Activated CD4-positive, alpha-beta T cell treated with anti-CD3 and anti-CD28 coated beads, Interleukin-2, Interleukin-4, amounts not matched to agents 100 ng/mL and 50 ng/mL, durations not matched to agents 16 hours and 8 hours (primary cell): ENCODE measurements at places on chromosomes 11 and 22.

DNA sequence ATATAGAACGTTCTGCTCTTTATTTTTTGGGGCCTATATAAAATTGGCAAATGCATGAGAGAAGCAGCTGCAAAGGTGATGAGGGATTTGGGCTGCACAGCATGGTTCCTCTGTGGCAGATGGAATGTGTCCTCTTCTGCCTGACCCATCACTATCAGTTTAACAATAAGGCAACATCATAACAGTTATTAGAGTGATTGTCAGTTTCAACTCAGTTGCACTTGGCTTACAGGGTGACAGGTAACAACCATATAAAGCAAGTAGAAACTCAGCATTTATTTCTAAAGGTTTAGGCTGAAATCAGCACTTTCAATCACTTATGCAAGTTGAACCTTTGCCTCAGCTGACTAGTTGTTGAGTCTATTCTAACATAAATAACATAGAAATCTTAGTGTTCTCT is 935.4 kb upstream of the CHORDC1 start:
- DNase-seq: no peak

- DNase-seq: no peak
These were observed 1.1 kb downstream of the NPAT start for GRCh38 chr11:108221371-108221770.

DNA sequence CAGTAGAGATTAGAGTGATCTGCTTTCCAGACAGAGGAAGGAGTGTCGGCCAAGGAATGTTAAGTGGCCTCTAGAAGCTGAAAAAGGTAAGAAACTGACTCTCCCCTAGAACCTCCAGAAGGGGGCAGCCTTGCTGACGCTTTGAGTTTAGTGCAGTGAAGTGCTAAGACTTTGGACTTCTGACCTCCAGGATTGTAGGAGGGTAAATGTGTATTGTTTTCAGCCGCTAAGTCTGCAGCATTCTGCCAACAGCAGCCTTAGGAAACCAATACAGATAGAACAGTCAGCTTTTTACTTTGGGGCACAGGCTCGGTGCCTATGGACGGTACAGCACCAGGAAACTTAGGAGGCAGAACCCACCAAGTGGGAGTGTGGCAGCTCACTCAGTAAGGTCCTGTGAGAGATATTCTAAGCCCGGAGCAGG is 3.6 kb upstream of the TBC1D22A start:
- peak; percentile 53 for DNase-seq

DNA sequence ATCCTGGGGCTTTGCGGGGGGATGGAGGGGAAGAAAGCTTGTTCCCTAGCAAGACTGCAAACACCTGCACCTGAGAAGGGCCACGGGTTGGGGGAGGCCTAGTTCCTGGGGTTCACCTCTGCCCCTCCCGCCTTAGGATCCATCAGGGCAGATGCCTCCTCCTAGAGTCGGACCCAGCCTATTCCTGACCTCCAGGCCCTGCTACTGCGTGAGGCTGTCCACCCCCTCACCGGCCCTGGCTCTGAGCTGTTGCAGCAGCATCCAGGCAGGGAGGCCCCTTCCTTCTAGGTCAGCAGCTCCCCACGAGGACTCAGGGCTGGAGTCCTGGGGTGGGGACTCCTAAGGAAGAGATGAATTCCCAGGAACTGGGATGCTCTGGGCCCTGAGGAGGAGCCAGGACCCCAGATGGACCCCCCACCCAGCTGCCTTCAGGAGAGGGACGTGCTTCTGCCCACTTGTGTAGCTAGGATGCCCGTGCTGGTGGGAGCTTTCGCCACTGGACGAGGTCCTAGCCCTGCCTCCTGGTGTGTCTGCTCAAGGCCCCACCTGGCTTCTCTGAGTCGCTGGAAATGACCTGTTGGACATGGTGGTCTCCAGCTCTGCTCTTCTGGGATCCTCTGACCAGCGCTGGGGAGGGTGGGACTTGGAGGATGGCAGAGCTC is 10.3 kb downstream of the MRGPRF start:
- no peak for DNase-seq

GRCh38 chr11:72921028-72921716 is 107.0 kb downstream of the ATG16L2 start:
- no peak for DNase-seq

GRCh38 chr11:46896719-46897406 is 21.5 kb downstream of the LRP4 start:
- peak; percentile 49 for DNase-seq

- DNase-seq: no peak
These were observed 2.8 kb downstream of the IGF2 start for GRCh38 chr11:2136209-2136951.

GRCh38 chr22:42388130-42388797 is 43.9 kb downstream of the NFAM1 start:
- no peak for DNase-seq

- no peak for DNase-seq
These were observed 861.8 kb downstream of the LRRC4C start for GRCh38 chr11:40597546-40598113.

DNA sequence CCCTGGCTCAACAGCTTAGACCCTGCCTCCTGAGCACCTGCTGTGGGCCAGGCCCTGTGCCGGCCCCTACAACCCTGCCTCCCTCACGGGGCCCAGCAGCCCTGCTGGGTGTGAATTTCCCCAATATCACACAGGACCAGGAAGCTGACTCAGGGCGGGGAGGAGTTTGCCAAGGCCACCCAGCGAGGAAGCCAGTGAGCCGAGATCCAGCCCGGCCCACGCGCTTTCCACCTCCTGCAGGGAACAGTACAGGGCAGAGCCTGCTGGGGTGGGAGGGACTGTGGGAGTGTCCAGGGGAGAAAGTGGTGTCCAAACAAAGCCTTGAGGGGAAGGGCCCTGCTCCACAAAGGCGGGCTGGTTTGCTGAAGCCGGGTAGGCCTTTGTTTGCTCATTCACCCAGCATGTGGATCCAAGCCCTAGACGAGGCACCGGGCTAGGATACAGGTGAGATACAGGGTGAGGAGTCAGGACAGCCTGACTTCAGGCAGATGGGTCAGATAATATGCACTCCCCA is 26.8 kb downstream of the RPL3 start:
- no peak for DNase-seq

- peak; percentile 19 for DNase-seq
These were observed 857.0 kb downstream of the KCNA4 start for GRCh38 chr11:29159552-29160465.

DNA sequence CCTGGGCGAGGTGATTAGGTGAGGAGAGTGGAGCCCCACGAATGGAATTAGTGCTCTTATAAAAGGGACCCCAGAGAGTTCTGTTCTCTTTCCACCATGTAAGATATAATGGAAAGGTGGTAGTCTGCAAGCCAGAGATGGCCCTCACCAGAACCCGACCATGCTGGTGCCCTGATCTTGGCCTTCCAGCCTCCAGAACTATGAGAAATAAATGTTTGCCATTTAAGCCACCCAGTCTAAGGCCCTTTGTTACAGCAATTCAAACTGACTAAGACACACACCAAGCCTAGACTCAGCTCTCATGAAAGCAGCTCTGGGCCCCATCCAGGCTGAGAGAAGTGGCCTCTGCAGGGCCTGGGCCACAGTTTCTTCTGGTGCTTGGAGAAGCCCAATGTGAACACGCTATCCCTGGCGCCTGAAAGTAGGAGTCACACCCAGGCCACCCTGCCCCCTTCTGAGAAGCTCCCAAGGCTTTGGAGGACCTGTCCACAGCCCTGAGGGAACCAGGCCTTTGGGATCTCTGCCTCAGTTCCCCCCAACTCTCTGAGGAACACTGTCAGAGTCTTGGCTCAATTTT is 35.3 kb upstream of the LYVE1 start:
- no peak for DNase-seq

GRCh38 chr22:44304354-44304753 is 8.4 kb downstream of the SHISAL1 start:
- no peak for DNase-seq

- no peak for DNase-seq
These were observed 220.3 kb downstream of the CNTN5 start for GRCh38 chr11:99241066-99241465.

DNA sequence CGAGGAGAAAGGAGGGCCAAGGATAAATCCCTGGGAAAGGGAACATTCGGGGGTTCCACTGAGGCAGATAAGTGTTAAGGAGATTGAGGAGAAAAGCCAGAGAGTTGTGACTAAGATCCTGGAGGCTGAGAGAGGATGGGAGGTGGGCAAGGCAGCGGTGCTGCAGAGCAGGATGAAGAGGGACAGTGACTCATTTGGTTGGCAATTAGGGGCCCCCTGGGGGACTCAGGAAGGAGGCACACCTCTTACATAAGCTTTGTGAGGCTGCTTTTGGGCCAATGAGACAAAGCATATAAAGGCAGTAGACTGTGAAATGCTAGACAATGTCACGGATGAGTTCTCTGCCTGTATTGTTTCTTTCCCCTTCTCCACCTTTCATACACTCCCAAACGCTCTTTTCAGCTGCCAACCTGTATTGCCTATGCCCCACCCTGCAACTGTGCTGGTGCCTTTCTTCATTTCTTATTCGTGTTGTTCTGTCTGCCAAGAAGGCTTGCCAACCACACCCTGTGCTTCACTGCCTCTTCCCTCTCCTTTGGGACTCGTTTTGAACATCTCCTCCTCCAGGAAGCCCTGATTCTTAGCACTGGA is 246.8 kb upstream of the KIRREL3 start:
- DNase-seq: no peak

- no peak for DNase-seq
These were observed 33.8 kb downstream of the EHF start for GRCh38 chr11:34654483-34655334.

GRCh38 chr11:48006301-48006992 is 26.1 kb downstream of the PTPRJ start:
- DNase-seq: peak; percentile 95

DNA sequence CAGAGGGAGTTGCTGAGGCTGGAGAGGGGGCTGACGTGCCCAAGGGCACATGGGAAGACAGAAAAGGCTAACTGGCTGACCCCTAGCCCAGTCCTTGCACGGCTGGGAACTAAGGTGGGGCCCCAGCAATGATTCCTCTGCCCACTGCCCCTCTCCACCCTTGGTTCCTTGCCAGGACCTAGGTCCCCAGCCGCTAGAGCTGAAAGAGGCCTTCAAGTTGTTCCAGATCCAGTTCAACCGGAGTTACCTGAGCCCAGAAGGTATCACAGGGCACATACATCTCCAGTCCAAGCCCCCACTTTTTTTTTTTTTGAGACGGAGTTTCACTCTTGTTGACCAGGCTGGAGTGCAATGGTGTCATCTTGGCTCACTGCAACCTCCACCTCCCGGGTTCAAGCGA is 390 bp downstream of the CTSW start:
- DNase-seq: no peak

DNA sequence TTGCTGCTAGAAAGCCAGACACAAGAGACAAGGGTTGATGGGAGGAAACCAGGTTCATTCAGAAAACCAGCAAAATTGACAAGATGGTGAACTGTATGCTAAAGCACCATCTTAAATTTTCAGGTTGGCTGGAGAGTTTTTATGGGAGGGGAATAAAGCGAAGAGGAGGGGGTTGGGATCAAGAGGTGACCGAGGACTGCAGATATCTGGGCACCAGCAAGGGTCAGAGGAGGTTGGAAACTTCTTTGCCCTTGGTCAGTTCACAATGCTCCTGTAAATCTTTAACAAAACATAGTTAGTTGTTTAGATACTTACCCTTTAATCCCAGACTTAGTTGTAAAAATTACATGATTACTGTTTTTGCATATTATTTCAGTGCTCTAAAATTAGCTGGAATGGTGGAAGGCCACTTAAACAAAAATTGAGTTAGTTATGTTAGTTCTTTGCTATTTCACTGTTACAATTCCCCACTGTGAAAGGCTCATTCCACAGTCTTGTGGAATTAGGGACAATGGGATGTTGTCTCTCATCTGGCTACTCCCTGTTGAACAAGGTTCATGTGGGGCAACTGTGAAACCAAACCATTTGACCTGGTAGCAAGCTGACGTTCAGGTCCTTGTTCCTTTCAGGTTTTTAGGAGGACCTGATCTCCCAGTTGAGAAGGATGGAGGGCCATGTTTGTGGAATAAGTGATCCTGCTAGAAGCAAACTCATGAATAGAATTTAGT is 30.6 kb upstream of the QSER1 start:
- no peak for DNase-seq

- DNase-seq: no peak
These were observed 215.0 kb downstream of the ST3GAL4 start for GRCh38 chr11:126570489-126570888.

DNA sequence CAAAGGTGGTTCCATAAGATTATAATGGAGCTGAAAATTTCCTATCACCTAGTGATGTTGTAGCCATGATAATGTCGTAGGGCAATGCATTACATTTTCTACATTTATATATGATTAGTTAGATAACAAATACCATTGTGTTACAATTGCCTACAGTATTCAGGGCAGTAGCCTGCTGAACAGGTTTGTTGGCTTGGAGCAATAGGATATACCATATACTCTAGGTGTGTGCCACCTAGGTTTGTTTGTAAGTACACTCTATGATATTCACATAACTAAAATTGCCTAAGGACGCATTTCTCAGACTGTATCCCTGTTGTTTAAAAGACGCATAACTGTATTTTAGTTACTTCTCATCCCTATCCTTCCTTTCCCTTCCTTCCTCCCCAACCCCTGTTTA is 13.6 kb downstream of the PLEKHB1 start:
- no peak for DNase-seq

DNA sequence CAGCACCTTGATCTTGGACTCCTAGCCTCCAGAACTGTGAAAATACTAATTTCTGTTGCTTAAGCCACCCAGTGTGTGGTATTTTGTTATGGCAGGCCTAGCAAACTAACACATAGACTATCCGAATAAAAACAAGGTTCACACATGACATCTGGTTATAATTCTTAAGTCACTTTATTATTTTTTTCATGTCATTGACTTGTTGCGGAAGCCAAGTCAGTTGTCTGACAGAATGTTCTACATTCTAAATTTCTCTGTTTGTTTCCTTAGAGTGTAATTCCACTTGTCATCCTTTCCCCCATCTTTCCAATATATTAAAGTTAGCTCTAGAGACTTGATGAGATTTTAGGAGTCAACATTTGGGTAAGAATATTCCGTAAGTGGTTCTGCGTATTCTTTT is 40.6 kb downstream of the RAB30 start:
- DNase-seq: no peak

DNA sequence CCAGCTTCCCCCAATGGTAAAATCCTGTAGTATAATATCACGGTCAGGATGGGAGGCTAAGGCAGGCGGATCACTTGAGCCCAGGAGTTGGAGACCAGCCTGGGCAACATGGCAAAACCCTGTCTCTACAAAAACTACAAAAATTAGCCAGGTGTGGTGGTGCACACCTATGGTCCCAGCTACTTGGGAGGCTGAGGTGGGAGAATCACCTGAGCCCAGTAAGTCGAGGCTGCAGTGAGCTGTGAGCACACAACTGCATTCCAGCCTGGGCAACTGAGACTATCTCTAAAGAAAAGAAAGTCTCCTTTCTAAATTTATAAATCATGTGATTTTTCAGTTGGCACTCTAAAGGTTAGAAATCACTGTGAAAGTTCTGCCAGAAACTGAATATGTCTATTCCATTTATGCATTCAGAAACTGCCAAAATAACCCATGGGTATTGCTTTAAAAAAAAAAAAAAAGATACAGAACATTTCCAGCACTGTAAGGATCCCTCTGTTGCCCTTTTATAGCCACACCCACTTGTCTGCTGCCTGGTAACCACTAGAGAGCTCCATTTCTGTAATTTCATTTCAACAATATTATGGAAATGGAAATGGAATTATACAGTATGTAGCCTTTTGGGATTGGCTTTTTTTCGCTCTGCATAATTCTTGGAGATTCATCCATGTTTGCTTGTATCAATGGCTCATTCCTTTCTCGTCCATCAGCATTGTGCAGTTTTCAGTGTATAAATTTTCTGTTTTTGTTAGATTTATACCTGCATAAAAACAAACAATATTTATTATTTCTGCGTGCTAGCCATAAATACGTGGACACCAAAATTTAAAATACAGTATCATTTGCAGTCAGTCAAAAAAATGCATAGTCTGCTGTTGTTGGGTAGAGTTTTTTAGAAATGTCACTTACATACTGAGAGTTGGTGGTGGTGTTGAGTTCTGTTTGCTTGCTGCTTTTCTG is 9.4 kb downstream of the CDC45 start:
- no peak for DNase-seq
